GM13977 (cell line): ENCODE measurements at places on chromosomes 16 and 17.

- DNase-seq: no peak
These were observed 15.3 kb upstream of the RPTOR start for GRCh38 chr17:80529104-80529903.

- DNase-seq: no peak
These were observed 17.5 kb upstream of the CBX8 start for GRCh38 chr17:79814127-79814973.

GRCh38 chr17:1273492-1274244 is 3.4 kb downstream of the BHLHA9 start:
- DNase-seq: no peak

DNA sequence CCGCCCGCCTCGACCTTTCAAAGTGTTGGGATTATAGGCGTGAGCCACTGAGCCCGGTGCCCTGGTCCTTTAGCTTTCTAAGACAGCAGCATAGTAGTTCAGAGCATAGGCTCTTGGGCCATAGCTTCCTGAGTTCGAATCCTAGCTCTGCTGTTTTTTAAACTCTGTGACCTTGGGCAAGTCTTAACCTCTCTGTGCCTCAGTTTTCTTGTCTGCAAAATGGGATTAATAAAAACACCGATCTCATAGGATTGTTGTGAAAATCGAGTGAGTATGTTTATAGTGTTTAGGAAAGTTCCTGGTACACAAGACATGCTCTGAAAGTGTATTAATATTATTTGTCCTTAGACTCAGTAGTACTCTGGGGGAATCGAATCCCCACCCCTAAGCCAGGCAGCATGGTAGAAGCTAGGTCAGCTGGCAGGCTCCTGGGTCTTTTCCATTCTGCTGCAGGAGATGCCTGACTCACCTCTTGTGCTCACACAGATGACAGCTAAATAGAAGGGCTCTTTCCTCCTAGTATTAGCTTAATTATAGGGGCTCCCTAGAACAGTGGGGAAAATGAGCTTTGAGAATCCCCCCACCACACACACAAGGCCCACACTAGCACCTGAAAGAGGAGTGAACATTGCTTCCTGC is 44.1 kb downstream of the PRKCB start:
- no peak for DNase-seq
